ENCODE measurements at places on chromosomes 1 and 21.

GRCh38 chr1:44077421-44077820, 41.2 kb upstream of the KLF17 start:
- no peak for DNase-seq

GRCh38 chr1:4599951-4600481, 54.4 kb upstream of the AJAP1 start:
- DNase-seq = no peak

GRCh38 chr1:162951553-162952315, 90.8 kb upstream of the CCDC190 start:
- DNase-seq = peak; percentile 23

DNA sequence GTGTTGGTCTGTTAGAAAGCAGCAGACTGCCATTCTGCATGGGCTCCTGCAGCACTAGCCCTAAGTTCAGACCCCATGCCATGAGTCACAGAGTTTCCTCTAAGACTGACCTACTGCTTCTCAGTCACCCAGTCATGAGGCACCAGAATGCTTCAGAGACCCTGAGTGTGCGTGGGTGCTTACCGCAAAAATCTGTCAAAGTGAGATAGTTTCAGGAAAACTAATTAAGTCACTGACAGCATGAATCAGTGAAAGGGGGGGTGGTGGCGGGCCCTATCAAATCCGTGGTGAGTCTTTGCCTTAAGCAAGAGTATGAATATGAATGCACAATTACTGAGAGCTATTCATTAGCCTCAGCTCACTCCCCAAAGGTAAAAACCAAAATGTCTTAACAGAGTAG, 98.1 kb downstream of the KCTD3 start:
- peak; percentile 30 for DNase-seq

DNA sequence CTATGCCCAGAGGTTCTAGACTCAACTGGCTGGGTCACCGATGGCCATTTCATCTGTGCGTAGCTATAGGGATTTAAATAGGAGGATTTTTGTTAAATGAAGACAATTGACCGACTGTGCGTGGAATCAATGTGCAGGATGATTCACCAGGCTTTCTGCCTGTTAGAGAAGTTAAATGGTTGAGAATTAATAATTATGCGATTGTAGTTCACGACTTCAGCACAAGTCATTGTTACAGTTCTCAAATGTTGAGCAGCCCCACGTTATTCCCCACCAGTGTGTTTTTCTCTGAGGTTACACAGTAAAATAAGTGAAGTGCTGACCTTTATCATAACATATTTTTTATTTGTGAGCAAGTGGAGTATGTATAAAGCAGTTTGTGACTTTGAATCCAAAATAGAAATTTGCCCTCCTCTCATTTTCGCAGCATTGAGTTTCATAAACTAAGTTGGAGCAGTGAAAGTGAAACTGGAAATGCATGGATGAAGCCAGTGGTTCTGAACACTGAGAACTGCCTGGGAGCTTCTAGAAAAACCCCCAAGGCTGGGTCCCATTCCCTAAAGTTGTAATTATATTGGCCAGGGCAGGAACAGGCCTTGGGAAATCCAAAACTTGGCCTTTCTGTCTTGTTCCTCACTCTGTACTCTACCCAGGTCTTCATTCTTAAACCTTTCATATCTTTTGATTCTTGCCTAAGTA, 102.6 kb downstream of the GALNT2 start:
- DNase-seq = peak; percentile 41

GRCh38 chr1:46747683-46748288, 28.9 kb upstream of the EFCAB14 start:
- DNase-seq = peak; percentile 84

DNA sequence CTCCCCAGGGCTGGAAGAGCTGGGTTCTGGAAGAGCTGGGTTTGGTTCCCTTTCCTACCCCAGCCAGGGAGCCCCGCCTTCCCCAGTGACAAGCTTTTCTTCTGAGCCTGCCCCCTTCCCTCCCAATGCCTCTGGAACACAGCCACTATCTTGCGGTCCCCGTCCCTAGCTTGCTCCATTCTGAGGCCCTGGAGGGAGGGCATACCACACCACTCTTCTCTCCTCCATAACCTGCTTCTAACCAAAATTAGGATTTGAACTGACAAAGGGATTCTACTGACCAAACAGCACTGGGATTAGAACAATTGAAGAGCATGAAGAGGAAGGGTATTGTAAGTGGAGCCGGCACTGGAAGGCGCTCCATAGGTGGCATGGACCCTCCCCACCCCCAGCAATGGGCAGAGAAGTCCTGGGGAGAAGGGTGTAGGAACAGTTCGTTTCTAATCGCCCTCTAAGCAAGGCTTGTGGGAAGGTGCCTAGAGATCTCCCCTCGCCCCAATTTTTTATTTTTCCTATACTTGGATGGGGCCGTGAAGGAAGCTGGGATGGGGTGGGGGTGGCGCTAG, 690 bp downstream of the C1orf216 start:
- peak; percentile 73 for DNase-seq

- no peak for DNase-seq
Observed at GRCh38 chr1:33949570-33949969, 85.7 kb downstream of the HMGB4 start.

DNA sequence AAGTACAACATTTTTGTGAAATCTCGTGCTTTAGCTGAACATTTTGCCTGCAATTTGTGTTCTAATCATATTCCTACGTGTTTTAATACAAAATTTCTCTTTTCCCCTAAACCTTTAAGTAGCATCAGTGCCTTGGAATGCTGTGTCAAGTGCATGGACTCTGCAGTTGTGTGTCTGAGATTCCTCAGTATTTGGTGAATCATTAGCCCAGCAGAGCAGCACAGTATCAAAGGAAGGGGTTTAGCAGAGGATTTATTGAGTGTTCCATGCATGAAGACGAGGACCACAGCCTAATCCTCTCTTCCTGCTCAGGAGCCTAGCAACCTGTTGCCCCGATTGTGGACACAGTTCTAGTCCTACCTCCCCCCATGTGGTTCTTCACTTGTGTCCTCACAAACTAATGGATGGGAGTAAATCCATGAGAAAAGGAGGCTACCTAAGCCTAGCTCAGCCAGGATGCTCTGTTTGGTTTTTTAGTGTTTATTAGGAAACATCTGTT, 29.3 kb upstream of the PCP4 start:
- DNase-seq = no peak

- DNase-seq = no peak
Observed at GRCh38 chr1:2970311-2971071, 50.8 kb upstream of the ACTRT2 start.

DNA sequence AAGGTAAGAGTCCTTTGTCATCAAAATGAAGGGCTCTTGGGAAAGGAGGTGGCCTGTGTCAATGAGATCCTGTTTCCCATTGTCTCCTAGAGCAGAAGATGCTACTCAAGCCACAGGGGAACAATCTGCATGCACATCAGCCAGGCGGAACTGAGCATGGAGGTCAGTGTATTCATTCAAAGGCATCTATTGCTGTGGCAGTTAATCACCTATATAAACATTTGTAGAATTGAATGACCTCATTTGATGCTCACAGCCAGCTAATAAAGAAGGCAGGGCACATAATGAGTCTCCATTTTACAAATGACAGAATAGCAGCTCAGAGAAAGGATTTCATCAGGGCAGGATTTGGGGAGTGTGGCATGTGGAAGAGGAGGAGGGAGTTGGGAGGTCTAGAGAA, 5.7 kb upstream of the FYB2 start:
- no peak for DNase-seq

DNA sequence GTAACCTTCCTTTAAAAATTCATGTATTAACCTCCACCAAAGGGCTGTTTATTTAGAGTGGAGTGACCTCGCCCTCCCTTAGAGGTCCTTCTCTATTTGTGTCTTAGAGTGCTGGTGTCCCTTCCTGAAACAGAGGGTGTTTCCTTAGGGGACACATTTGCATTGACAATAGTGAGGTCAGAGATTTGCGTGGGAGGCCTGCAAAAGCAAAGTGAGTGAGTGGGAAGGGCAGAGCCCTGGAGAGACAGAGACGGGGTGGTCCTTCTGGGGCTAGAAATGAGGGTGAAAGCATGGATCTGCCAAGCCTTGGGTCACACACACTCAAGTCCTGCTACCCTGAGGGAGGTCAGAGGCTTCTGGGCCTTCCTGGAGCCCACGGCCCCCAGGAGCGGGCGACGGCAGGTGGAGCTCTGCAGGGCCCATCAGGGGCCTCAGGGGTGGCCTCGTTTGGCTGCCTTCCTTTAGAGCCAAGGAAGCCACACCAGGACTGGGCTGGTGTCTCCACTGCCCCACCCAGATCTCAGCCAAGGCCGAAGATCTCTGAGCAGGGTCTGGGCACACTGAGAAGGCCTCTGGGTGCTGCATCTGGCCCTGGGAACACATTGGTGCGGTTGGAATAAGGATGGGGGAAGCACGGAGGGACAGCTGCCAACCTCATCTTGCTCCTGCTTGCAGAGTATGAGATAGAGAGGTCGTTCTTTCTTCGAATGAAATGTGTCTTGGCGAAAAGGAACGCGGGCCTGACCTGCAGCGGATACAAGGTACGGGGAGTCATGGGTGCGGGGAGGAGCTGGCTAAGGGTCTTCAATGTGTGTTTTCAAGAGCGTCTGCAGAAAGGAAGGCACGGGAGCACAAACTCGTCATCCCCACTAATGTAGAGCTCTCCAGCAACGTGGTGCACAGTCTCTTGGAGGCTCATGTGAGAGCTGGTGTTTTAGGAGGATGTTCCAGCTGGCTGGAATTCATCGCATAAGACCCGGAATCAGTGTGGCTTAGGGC, 23.8 kb downstream of the SIM2 start:
- DNase-seq = no peak

DNA sequence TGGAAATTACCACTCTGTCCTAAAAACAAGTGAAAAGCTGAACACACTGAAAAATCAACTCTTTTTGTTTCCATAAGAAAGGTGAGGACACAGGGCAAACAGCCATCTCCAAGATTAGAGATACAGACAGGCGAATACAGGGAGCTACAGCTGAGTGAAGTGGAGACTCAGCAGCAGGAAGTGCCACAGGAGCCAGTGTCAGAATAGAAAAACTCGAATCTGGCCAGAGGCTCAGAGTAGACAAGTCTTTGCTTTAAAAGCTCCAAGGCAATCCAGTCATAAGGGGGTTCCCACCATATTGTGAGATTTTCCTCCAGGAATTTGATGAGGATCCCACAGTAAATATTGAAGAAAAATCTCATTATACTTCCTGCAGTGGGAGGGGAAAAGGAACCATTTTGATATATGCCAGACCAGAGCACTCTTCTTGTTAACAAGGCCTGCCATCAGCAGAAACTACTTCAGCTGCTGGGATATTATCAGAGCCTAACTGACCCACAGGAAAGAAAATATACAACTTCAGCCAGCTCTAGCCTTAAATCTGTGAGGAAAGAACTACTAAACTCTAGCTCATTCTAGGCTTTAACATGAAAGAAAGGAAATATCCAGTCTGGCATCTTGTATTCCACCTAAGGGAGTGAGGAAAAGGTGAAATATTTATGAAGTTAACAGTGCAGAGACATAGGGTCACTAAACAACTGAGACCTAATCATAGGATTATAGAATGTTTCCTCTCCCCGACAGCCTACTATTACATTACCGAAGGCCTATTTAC, 256.2 kb upstream of the OLFM3 start:
- no peak for DNase-seq

DNA sequence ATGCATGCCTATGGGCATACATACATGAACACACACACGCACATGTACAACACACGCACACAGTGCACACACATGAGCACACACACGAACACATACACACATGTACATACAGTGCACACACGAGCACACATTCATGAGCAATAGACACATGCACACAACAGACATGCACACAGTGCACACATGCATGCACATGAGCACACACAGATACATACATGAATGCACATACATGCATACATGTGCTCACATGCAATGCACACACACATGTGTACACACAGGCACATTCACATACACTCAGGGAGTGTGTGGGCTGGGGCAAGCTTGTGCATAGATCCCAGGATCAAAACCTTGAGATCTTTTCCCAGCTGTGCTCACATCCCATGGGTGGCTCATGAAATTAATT, 18.9 kb downstream of the CRYAA start:
- no peak for DNase-seq

- DNase-seq = no peak
Observed at GRCh38 chr1:35191429-35192055, 1.4 kb downstream of the SFPQ start.

DNA sequence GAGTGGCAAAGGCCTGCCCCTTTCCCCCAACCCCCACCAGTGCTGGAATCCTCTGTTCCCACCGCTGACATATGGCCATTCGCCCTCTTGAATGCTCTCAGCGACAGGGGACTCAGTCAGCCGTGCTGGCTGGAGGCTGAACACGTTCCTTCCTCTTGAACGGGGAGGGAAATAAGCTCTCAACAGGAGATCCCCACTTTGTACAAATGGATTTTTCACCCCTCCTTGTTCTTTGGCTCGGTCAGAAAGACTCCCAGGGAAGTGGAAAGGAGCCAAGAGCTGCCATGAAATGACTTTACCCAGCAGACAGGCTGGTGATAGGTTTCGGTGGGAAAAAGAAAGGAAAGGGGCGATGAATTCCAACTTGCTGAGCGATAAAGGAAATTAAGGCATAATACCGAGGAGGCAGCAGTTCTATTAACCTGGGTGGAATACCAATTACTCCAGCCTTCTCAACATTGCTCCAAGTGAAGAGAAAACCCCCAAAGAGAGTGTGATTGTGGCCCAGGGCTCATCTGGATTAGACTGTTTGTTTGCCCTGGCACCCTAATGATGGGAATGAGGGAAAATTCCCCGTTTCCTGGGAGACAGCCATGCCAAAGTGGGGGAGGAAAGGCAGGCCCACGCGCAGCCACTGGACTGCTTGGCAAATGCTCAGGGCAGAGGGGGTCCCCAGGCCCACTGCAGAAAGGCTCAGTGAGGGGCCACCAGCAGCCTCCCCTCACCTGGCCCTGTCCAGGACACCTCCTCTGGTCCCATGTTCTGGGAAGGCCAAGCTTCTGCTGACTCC, 23.9 kb downstream of the LRP8 start:
- DNase-seq = no peak

- DNase-seq = no peak
Observed at GRCh38 chr1:1916851-1917251, 1.8 kb downstream of the CALML6 start.

- peak; percentile 62 for DNase-seq
Observed at GRCh38 chr1:66402194-66402593, 131.8 kb upstream of the SGIP1 start.

DNA sequence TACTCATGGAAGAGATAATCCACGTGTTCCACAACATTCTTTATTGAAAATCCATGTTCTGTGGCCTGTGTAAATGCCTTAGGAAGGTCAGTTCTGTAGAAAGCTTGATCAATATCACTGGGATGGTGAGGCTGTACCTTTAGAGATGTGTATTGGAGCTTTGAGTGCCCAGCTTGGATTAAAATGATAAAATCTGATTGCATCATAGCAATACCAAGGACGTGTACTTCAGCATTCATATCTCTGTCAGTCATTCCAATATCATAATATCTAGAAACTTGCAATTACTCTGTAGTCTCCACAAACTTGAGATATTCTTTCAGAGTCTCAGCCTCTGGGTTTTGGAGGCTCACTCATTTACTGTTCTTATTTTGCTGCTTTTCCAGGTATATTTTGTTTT, 31.6 kb downstream of the IFI44 start:
- no peak for DNase-seq

Measured in choroid plexus epithelial cell (primary cell).